ENCODE measurements at places on chromosomes 6 and 20. TPM values are rescaled to one million over a fixed set of nuclear protein-coding genes. Genes with fewer than 3 reads are reported as not detected.

Gene HEY2
- 0.04 TPM for total RNA-seq

Gene HLA-DMB
- total RNA-seq: not detected

Gene ZNF343
- total RNA-seq: 22.1 TPM

DNA sequence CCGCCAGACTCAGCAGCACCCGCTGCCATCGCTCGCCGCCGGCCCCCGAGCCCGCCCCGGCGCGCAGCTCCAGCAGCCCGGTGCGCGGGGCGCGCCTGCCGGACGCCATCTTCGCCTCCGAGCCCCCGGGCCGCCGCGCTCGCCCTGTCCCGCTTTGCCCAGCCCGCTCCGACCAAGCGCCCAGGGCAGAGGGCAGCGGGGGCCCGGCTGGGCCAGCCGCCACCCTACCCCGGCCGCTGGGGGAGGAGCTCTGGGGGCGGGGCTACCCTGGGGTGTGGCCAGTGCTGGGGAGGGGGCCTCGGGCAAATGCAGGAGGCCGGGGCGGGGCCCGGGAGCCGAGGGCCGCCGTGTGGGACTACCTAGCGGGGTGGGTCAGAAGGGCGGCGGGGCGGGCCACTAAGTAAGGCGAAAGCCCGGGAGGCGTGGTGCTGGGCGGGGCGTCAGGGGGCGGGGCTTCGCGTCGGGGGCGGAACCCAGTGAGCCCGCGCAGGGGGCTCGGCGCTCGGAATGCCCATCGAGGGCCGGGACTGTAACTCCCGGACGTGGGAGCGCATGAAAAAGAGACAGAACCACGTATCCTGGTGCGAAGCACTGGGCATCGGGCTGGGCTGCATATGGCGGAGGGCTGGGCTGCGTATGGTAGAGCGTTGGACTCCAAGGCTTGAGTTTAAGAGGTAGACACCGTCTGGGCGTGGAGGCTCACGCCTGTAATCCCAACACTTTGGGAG lies at the start of gene SNTA1:
SNTA1 (minus strand) TSS at position 252 of the 728 bp plus-strand sequence; CDS start at position 109, 143 bp downstream.
- H3K4me3 ChIP-seq: peak within 1 kb of the TSS; percentile 64
- peak within 1 kb of the TSS; percentile 45 for H3K27ac ChIP-seq
- no peaks in the 10 kb centered on the region for H3K27me3 ChIP-seq
- peak; percentile 92 for DNase-seq

DNA sequence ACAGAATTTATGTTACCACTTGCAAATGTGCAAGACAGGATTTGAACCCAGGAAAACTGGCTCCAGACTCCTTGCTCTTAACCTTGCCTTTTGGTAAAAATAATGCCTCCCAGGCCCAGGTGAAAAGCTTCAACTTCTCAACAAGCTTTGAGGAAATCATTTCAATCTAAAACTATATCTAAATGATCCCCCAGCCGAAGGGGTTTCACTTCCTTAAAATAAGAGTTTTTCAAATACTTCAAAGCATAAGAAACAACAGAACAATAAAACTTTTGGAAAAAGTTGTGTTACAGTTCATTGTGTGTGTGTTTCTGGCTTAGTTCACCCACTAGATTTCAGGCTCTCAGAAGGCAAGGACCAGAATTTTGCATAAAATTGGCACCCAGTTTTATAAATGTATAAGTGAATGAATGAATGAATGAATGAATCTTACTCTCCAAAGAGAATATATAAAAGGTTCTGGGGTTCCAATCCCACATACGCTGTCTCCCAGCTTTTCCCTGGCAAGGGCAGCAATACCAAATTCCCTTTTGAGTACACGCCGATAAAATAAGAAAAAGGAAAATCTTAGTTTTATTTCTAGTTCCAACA lies 5.4 kb downstream of the OR2H2 start:
- no peak for DNase-seq
- no peaks in the 10 kb centered on the region for H3K27me3 ChIP-seq
- H3K36me3 ChIP-seq: no peaks in the 10 kb centered on the region
- H3K27ac ChIP-seq: no peak overlapping the region
- H3K4me3 ChIP-seq: no peak overlapping the region

DNA sequence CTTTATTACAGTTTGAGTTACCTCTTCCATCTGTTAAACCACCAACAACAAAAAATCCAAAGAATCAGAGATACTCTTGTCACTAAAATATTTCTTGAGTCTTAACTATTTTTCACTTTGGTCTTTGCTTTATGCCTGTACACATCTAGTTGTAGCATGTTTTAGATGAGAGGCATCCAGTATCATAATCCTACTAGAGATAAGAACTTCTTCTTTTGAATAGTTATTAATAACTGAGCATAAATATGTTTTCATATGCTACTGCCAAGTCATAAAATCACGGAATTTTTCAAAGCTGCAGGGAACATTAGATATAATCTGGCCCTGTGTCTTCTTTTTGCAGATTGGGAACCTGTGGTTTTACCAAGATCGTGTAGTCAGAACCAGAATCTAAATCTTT lies 55.3 kb downstream of the STK4 start:
- DNase-seq: no peak
- no peak overlapping the region for H3K4me3 ChIP-seq
- peaks cover 53% of the 10 kb centered on the region for H3K36me3 ChIP-seq
- no peak overlapping the region for H3K27ac ChIP-seq

GRCh38 chr20:25699914-25700313 lies 3.3 kb upstream of the ZNF337 start:
- DNase-seq: no peak
- H3K27ac ChIP-seq: no peak overlapping the region
- no peaks in the 10 kb centered on the region for H3K36me3 ChIP-seq
- H3K4me1 ChIP-seq: peaks cover 39% of the 10 kb centered on the region
- no peaks in the 10 kb centered on the region for H3K27me3 ChIP-seq

DNA sequence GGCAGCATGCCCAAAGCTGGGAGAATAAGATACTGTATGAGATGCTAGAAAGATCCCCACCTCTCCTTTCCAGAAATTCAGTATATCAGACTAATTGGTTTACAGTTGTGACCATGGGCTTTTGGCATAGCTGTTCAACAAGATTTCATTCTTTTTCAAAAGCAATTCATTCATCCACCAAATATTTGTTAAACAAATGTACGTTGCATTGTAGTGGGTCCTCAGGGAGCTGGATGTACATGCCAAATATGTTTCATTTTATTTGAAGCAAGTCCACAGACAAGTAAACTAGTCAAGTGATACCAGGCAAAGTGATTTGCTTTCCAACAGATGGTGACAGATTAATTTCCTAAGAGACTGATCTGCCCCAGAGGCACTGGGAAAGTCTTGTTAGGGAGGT lies 85.8 kb upstream of the ESR1 start:
- H3K4me1 ChIP-seq: peaks cover 3% of the 10 kb centered on the region
- H3K27me3 ChIP-seq: peaks cover 2% of the 10 kb centered on the region
- no peaks in the 10 kb centered on the region for H3K36me3 ChIP-seq
- H3K27ac ChIP-seq: no peak overlapping the region
- no peak for DNase-seq

DNA sequence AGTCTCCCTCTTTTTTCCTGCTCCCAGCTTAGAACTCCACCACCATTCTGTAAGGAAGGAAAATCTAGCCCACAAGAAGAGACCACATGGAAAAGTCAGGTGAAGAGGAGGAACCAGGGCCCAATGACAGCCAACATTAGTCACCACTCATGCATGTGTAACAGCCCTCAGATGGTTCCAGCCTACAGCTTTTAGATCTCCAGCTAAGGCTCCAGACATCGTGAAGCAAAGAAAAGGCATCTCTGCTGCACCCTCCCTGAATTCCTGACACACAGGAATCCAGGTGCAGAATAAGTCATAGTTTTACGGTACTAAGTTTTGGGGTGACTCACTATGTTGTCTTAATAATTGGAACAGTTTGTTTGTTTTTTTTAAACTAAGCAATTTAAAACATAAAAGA lies 25.5 kb downstream of the DCDC2 start:
- H3K27me3 ChIP-seq: no peaks in the 10 kb centered on the region
- H3K27ac ChIP-seq: peak overlapping the region; percentile 10
- peaks cover 33% of the 10 kb centered on the region for H3K36me3 ChIP-seq
- H3K4me3 ChIP-seq: no peak overlapping the region
- DNase-seq: peak; percentile 54
- peaks cover 75% of the 10 kb centered on the region for H3K4me1 ChIP-seq

- no peak overlapping the region for H3K4me3 ChIP-seq
- no peak for DNase-seq
- no peak overlapping the region for H3K27ac ChIP-seq
- no peaks in the 10 kb centered on the region for H3K27me3 ChIP-seq
- H3K4me1 ChIP-seq: no peaks in the 10 kb centered on the region
Observed at GRCh38 chr20:12383821-12384220, 466.1 kb downstream of the BTBD3 start.

DNA sequence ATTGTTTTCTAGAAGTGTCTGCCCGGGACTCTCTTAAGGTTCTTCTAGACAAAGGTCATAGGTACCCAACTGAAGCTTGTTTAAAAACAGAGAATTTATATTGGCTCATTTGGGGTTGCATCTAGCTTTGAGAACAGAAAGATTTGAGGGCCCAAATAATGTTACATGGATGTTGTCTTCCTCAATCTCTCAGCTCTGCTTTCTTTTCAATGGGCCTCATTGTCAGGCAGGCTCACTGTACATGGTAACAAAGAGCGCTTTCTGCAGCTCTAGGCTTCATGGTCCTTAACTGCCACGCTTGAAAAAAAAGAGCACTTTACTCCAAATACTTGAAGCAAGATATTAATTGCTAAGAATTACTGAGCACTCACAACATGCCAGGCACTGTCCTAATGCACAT lies 22.2 kb downstream of the NHLRC1 start:
- H3K36me3 ChIP-seq: no peaks in the 10 kb centered on the region
- H3K27ac ChIP-seq: no peak overlapping the region
- DNase-seq: no peak
- H3K27me3 ChIP-seq: no peaks in the 10 kb centered on the region

GRCh38 chr6:138970159-138970558 lies 17.9 kb downstream of the REPS1 start:
- H3K4me1 ChIP-seq: no peaks in the 10 kb centered on the region
- H3K27me3 ChIP-seq: no peaks in the 10 kb centered on the region
- H3K27ac ChIP-seq: no peak overlapping the region
- DNase-seq: no peak
- no peaks in the 10 kb centered on the region for H3K36me3 ChIP-seq

DNA sequence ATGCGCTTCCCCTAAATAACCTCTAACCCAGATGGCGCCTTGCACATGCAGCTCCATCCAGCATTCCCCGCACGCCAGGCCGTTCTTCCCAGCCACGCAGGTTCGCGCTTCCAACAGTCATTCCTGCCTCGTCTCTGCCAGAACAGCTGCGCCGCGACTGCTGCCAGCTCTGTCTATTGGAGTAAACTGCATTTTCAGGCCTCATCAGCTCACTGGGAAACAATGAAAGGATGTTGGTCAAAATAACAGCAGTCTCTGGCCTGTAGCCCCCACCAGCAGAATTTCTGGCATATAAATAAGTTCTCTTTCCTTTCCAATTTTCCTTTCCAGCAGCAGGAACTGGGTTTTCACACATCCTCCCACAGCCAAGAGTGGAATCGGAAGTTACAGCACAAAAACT lies 14.6 kb downstream of the NRSN1 start:
- H3K27me3 ChIP-seq: no peaks in the 10 kb centered on the region
- peaks cover 15% of the 10 kb centered on the region for H3K4me1 ChIP-seq
- no peak overlapping the region for H3K27ac ChIP-seq
- no peak overlapping the region for H3K4me3 ChIP-seq

DNA sequence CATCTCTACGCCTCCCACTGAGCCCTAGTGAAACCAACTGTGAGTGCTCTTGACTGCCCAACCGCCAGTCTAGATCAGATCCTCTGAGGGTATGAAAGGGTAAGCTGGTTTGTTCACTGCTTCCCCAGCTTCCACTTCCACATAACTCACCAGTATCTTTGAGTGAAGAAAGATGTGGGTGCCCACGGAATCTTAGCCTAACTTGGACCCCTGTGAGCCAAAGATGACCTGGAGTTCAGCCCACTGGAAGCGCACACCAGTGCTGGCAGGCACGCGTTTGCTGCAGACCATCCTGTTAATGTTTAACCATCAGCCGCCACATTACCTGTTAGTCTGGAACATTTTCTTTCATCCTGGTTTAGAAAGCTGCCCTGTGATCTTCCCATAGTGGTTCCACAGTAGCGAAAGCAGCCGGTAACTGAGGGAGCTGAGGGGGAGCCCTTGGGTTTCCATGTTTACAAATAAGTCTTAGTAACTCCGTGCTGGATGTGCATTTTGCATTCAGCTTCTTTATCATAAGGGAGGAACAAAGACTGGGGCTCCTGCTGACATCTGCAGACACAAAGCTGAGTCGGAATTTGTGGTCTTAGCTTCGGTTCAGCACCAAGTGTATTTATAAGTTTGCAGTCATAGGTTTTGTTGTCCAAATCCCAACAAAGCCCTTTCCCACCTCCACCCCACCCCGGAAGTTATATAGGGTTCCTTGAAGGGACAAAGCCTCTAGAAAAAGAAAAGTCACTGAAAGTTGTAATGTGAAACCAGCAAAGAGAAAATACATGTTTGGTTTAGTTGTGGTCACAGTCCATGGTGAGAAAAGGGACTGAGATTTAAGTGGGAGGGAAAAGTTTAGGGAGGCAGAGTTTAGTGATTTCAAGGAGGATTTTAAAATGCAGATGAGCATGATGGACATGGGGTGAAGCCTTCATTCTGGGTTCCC lies 71.0 kb downstream of the SSR1 start:
- peak overlapping the region; percentile 82 for H3K27ac ChIP-seq
- peaks cover 70% of the 10 kb centered on the region for H3K4me1 ChIP-seq
- DNase-seq: peak; percentile 95
- no peaks in the 10 kb centered on the region for H3K27me3 ChIP-seq

DNA sequence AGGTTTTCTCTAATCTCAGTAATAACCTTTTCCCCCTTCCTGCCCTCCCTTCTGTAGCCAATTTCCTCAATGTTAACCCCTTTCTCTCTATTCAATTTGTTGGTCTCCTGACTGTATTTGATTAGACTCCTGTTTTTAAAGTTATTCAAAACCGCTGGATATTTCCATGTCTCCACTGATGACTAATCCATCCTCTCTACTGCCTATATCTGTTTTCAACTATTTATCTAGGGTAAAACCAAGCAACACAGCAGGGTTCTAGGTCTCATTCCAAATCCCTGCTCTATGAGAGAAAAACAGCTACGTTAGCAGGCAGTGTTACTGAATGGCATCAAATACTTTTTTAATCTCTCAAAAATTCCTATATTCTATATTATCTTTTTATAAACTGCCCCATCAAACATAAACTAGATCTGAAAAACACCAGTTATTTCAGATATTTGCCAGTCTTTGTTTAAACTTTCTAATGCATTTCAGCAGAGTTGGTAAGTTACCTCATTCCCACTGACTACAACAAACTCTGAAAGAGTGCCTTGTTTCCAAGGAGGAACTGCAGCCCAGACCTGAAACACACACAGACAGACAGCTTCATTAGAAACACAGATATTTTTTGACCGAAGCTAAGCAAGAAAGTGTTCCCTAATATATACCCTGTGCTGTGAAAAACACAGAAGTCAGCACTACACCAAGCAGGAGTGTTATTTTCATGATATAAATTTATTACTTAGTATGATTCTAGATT lies 8.2 kb downstream of the RTN4IP1 start:
- peak overlapping the region; percentile 49 for H3K27ac ChIP-seq
- DNase-seq: peak; percentile 43
- peaks cover 71% of the 10 kb centered on the region for H3K4me1 ChIP-seq
- no peaks in the 10 kb centered on the region for H3K27me3 ChIP-seq

GRCh38 chr20:56873836-56874235 lies 244.7 kb downstream of the TFAP2C start:
- no peaks in the 10 kb centered on the region for H3K36me3 ChIP-seq
- no peaks in the 10 kb centered on the region for H3K4me1 ChIP-seq
- no peak overlapping the region for H3K27ac ChIP-seq
- peaks cover 2% of the 10 kb centered on the region for H3K27me3 ChIP-seq

GRCh38 chr6:53717566-53717965 lies 52.0 kb upstream of the KLHL31 start:
- no peaks in the 10 kb centered on the region for H3K36me3 ChIP-seq
- H3K27me3 ChIP-seq: no peaks in the 10 kb centered on the region
- peaks cover 23% of the 10 kb centered on the region for H3K4me1 ChIP-seq
- H3K4me3 ChIP-seq: no peak overlapping the region
- no peak overlapping the region for H3K27ac ChIP-seq
- DNase-seq: no peak
